ENCODE measurements at places on chromosomes 4 and X.

DNA sequence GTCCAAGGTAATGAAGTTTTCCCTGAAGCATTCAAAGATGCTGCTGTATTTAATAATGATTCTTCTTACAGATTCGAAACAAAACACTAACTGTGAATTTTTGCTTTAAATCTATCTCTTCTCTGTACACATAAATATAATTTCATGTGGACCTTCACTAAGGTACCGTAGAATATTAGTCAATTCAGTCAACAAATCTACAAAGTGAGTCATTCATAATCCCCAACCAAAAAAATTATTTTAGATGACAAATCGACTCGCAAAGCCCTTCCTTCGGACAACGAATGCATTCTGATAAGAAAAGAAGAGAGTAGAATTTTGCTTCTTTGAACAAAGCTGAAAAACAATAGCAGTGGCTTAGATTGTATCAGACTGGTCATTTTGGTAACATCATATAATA is 95.7 kb downstream of the PRDM5 start:
- no peak for DNase-seq

- no peak for DNase-seq
Measured at GRCh38 chr4:8507196-8507570, 66.6 kb downstream of the TRMT44 start.

GRCh38 chr4:87012265-87012953 is 77.6 kb downstream of the AFF1 start:
- no peak for DNase-seq

DNA sequence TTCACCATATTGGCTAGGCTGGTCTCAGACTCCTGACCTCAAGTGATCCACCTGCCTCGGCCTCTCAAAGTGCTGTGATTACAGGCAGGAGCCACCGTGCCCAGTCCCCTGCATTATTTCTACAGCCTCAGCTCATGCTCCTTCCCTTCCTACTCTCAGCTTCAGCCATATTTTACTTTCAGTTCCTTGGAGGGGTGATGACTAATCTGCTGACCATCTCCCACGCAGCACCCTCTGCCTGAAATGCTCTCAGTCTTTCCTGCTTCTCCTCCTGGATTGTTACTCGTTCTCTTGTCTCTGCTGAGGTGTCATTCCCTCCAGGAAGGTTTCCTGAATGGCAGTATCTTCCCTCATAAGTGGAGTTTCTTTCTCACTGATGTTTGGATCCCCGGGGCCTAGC is 63.3 kb downstream of the MOSPD2 start:
- peak; percentile 65 for DNase-seq

- no peak for DNase-seq
Measured at GRCh38 chrX:828411-828959, 197.9 kb downstream of the SHOX start.

DNA sequence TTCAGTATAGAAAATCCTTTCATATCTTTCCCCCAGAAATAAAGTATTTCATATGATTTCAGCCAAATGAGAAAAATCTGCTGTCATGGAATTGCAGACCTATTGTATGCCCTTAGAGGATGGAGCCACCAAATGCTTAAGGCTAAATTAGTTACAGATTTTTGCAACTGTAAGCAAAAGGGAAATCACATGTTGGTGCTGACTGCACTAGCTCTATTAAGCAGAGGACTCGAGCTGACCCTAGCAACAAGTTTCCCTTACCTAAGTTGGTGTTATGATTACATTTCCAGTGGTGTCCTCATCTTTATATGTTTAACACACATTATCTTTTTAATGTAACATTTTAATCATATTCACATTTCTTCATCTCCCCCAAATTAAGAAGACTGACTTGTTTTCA is 58.3 kb upstream of the DOCK11 start:
- no peak for DNase-seq

DNA sequence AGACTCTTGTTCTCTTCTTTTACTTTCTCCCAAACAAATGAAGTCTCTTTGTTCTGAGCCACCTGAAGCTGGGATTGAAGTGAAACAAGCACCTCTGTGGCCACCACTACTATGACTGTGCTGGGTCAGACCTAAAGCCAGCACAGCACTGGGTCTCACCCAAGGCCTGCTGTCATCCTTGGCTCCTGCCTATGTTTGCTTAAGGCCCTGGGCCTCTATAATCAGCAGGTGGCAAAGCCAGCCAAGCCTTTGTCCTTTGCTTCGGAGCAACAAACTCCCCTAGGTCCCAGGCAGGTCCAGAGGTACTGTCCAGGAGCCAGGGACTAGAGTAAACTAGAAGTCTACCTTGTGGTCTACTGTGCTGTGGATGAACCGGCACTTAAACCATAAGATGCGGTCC is 220.6 kb upstream of the ARSJ start:
- no peak for DNase-seq

DNA sequence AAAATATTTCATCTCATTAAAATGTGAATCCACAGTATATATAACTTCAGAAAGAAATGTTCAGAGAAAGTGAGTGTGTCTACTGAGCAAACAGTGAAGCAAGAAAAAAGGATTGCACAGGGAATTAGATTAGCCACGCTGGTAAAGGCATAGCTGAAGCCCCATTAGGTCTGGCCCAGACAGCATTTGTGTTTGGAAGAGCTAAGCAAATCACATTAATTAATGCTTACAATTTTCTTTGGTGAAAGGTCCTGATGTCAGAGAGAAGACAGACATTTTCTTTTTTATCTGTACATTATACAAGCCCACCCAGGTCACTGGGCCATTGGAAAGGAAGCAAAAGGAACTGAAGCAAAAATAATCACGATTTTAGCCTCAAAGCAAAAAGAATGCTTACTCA is 354.6 kb downstream of the GRID2 start:
- no peak for DNase-seq

GRCh38 chr4:161208564-161208963 is 955.2 kb downstream of the FSTL5 start:
- no peak for DNase-seq

DNA sequence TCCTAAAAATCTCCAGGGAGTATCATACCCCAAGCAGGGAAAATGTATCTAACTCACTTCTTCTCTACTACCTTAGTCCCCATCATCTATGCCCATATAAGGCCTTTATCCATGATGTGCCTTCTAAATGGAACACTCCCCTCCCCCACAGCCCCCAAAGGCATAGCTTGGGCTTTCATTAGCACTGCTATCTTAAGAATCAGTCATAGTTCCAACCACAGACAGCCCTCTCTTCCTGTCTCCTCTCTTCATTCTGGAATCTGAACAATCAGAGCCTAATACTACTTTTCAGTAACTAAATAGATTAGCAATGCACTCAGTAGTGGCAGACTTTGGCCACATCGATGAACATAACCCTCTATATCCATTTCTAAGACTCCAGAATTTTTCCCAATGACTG is 313.2 kb upstream of the DKK2 start:
- DNase-seq = no peak

- peak; percentile 50 for DNase-seq
Measured at GRCh38 chr4:123399627-123400358, 3.2 kb downstream of the SPRY1 start.

DNA sequence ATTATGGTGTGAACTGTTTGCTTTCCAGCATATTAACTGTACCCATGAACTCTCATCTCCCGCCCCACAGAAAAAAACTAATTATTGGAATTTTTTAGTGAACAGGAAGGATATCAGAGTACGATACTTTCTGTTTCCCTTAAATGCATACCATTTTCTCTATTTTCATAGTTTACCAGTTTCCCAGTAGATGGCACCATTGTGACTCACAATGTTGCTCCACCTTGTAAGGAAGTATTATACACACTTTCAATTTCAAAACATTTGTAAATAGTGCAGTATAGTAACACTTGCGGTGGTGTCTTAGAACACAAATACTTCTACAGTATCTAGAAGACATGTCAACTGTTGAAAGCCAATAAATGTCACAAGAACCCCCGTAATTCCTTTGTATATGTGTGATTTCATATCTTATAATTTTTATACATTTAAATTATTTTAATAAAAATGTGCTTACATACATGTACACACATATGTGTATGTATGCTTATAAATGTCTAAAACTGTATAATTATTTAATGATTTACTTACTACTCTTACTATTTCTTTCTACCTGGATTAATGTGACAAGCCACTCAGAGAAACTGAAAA is 167.3 kb downstream of the SLIT2 start:
- DNase-seq = peak; percentile 77

DNA sequence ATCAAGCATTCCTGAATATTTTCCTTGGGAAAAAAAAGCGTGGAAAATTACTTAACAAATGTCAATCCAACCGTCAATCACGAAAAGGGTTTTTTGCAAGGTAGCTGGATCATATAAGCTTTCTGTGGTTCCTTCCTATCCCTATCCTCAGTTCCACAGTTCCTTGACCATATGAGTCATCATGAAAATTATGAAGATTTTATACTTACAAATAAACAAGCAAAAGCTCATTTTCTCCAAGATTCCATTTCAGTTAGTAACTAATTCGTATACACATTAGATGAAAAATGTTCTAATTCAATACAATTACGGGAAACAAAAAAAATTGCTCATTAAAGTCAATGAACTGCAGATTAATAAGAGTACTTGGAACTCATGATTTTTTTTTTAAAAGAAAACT is 228.8 kb downstream of the NSUN7 start:
- no peak for DNase-seq

DNA sequence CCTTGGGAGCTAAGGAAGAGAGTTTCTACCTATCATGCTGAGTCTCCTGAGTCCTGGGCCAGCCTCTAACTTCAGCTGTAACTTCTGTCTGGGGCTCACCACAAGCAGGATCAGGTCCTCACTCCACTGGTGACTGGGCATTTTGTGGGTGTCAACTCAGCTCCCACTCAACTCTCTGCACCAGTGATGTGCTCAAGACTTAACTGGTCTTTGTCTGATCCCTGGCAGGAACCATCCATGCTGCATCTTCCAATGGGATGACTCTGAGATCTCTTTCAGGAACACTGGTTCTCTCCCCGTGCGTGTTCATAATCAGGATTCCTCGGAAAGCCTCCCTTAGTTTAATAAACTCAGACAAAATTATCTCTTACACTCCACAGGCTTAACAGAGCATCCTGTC is 82.3 kb downstream of the COMMD8 start:
- DNase-seq = no peak

GRCh38 chrX:153374426-153374825 is 26.7 kb downstream of the PNMA6E start:
- no peak for DNase-seq

GRCh38 chr4:635851-636627 is 10.7 kb downstream of the PDE6B start:
- no peak for DNase-seq

- peak; percentile 95 for DNase-seq
Measured at GRCh38 chr4:79597266-79597665, 189.2 kb upstream of the GK2 start.

GRCh38 chrX:108437349-108438109 is 693 bp downstream of the COL4A6 start:
- no peak for DNase-seq

DNA sequence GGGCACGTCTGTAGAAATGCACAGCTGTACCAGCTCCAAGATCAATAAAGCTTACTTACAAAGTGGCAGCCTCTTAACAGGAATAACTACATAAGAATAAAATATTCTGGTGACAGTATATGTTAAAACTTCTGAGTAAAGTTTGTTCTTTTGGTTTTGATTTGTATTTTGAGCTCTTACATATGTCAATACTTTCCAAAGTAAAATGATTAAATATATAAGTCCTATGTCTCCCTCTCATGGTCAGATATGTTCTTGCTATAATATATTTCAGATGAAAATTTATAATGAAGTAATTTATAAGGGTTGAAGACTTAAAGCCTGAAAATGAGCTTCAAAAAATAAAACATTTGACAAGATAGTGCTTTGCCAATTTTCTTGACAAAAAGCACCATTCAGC is 254.4 kb downstream of the NPFFR2 start:
- peak; percentile 48 for DNase-seq

- DNase-seq = no peak
Measured at GRCh38 chr4:155161357-155161756, 47.1 kb upstream of the NPY2R start.

- no peak for DNase-seq
Measured at GRCh38 chr4:81410680-81411079, 61.0 kb downstream of the RASGEF1B start.

DNA sequence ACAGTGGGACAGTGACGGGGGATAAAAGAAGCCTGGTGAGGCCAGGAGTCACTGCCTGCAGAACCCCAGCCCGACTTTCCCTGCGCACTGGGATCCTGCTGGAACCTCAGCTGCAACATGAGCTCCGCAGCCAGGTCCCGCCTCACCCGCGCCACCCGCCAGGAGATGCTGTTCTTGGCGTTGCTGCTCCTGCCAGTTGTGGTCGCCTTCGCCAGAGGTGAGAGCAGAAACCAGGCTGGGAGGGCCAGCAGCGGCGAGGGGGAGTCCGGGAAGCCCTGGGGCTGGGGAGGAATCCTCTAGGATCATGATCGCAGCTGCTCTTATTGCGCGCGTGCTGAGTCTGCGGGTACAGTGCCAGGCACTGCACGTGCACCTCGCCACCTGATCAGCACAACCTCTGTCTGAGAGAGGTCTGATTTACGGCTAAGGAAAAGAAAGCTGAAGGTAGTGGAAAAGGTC is at the start of gene PF4V1:
PF4V1 (plus strand) TSS at position 51 of the 459 bp plus-strand sequence; CDS start at position 118, 67 bp downstream.
- DNase-seq = no peak

- DNase-seq = peak; percentile 2
Measured at GRCh38 chr4:186404562-186405134, 138.7 kb downstream of the F11 start.

GRCh38 chr4:94412658-94413038 is 39.1 kb upstream of the PDLIM5 start:
- DNase-seq = peak; percentile 92

DNA sequence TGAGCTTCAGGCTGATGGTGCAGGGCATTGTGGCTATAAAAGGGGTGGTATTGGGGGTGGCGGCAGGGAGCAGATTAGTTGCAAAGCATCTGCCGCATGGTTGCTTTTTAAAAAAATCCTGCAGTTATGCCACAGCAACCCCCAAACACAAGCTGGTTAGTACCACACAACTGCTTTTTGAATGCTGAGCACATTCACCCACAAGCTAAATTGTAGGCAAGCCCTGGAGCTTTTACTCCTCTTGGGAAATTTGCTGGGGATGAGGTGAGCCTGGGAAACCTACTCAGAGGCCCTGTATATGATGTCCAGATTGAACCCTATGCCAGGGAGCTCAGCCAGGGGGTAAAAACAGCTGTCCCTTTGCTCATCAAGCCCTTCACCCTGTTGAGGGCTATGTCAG is 33.8 kb upstream of the TRIM2 start:
- DNase-seq = no peak

All from bronchial epithelial cell (primary cell).